ENCODE measurements at places on chromosomes 2 and 18.

DNA sequence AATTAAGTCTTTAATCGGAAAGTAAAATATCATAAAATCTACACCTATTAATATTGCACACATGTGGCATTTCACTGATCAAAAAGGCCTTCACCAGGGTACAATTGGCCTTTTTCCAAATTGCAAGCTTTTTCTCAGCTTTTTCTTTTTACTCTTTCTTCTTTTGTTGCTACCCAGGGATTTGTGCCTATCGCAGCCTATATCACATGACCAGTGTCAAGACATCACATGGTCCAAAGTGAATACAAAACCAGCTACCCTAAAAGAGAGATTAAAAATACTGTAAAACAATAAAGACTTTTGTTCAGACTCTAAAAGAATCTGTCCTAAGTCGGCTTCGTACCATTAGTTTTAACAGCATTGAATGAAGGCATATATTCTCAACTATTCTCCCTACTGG lies 15.0 kb upstream of the OTX1 start:
- DNase-seq = no peak

- DNase-seq = no peak
These were observed 54.4 kb downstream of the SLC4A3 start for GRCh38 chr2:219681694-219682300.

- DNase-seq = no peak
These were observed 148.7 kb downstream of the CABLES1 start for GRCh38 chr18:23283916-23284430.

DNA sequence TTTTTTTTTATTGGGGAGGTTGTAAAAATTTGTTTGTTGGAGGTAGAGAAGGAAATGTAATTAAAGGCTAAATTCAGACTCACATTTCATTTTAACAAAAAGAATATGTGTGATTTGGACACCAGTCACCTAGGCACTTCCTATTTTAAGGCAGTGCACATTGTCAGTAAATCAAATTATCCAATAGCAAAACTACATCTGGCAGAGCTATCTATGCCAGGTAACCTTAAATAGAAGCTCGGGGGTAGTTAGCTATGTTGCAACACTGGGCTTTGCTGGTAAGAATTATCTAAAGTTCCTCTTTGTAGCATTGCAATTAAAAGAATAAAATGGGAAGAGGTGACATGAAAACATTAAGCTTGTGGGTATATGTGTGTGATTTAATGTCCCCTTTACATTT lies 1064.4 kb upstream of the ZEB2 start:
- DNase-seq = no peak

GRCh38 chr2:109105113-109105512 lies 23.9 kb upstream of the SH3RF3 start:
- no peak for DNase-seq

DNA sequence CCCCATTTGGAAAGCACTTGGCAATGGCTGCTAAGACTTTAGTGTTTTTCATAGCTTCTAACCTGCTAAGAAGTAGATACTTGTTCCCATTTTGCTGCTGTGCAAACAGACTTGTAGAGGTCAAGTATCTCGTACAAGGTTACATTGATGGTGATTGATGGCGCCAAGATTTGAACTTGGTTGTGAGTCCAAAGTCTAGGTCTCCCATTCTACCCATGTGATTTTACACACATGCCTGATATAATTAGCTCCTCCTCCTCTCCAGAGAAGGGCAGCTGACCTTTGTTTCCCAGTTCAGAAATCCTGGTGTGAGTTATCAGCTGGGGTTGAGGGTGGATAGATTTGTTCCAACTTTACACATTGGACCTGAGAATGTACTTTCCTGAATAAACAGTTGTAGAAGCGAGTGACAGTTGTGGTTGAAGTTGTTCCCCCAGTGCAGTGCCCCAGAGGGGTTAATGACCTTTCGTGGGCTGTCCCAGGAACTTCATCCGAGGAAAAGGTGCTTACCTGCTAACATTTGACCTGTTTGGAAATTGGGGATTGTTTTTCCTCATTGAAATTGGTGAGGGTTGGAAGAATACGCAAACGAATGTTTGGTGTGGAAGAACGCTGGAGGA lies 10.4 kb downstream of the TCF7L1 start:
- DNase-seq = no peak

DNA sequence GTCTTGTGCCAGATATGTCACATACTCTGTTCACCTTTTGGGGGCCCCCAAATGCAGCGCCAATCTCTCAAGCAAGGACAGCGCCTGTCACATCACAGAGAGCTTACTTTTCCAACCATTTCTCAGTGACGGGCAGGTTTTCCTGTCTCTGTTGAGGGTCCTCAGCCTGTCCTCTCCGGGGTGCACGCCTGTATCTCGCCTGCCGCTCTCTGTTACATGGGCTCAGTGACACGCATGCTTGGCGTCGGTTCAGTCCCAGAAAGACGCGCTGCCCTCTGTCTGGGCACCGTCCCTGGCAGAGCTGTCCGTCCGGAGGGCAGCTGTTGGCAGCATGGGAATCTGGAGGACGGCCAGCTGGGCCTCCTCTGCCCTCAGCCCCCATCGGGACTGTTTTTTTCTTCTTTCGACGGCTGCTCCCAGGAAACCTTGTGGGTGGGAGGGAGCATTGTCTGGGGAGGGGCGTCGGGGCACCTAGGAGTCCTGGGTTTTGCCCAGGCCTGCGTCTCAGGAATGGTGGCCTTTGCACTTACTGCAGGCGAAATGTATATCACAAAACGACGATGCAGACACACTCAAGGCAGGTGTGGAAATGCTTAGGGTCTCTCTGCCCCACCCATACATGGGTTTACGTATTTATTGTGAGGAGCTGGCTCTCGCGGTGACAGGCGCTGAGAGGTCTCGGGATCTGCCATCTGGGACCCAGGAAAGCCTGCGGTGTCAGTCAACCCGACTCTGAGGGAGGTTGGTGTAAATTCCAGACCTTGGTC lies 30.9 kb downstream of the RTP5 start:
- no peak for DNase-seq

- DNase-seq = no peak
These were observed 209.1 kb downstream of the TFCP2L1 start for GRCh38 chr2:121075641-121076497.

GRCh38 chr2:101300164-101300563 lies 8.3 kb downstream of the RNF149 start:
- DNase-seq = no peak

DNA sequence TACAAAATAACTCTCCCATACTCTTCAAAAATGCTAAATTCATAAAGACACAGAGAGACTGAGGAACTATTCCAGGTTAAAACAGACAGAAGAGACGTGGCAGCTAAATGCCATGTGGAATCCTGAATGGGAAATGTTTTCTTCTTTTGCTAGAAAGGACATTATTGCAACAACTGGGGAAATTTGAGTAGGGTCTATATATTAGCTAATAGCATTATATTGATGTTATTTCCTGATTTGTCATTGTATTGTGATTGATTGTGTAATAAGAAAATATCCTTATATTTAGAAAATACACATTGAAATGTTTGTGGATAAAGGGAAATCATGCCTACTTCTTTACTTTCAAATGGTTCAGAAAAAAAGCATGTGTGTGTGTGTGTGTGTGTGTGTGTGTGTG lies 23.4 kb downstream of the PSTPIP2 start:
- DNase-seq = no peak

DNA sequence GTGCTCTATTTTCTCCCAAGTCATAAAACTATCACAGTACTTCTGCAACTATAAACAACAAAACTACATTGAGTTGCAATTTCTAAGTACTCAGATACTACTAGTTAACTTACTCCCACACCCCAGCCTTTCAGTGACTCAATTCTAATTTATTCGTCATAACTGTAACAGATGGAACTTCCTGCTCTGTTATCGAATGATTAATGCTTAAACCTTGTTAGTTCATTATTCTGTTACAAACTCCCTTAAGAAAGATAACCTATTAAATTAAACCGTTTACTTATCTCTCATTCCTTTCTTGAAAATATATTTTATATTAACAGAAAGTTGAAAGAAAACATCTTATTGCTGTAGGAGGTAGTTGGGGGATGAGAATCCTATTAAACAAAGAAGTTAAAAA lies 17.0 kb downstream of the TNFAIP6 start:
- no peak for DNase-seq

GRCh38 chr2:171081649-171082111 lies 79.0 kb downstream of the TLK1 start:
- no peak for DNase-seq

- no peak for DNase-seq
These were observed 186.2 kb downstream of the CMPK2 start for GRCh38 chr2:6679471-6679870.

- DNase-seq = no peak
These were observed 217.6 kb upstream of the FN1 start for GRCh38 chr2:215653344-215654030.
